RWPE1 (cell line): ENCODE measurements at places on chromosomes 1 and 21.

DNA sequence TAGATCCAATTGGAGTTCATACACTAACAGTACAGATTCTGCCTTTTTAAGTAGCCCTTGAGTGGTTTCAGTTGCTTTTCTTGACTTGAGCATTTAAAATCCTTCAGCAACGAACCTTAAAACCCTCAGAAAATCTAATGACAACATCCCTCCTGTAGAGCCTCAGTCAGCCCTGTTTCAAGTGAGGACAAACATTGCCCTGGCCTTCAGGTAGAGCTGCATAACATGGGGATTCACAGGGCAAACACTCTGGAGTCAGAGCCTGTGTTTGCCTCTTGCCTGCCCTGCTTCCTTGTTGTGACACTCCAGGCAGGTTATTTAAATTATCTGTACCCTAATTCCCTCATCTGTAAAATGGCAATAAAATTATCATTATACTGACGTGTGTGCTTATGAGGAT is 96.1 kb upstream of the KCNA3 start:
- no peak for DNase-seq

- no peak for DNase-seq
These were observed 1.7 kb downstream of the MORN1 start for GRCh38 chr1:2389644-2390043.

DNA sequence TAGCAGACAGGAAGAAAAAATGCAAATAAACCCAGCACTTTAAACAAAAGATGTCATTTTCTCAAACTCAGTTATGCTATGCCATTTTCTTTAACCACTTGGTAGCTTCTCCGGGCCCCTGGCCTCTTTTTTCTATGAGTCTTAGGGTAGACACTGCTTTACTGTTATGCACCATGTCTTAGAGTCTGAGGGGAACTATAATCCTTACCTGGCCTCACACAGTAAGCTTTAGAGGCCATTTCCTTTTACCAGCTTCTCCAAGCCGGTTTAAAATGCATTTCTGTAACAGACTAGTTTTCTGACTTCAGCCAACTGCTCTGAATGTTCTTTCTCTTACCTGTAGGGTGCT is 73.7 kb upstream of the EDEM3 start:
- DNase-seq, result no peak

DNA sequence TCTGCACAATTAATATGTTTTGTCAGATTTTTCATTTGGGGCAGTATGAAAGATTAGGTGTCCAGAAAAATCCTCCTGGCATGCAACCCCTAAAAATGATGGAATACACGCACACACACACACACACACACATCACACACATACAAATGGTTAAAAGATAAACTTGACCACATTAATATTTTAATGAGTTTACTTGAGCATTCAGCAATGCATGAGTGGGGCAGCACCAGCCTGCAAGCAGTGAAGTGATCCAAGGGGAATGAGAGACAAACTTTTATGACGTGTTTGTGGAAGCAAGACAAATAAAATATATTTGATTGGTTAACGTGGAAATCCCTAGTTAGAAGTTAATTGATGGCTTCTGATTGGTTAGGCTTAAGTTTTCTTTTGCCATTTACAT is 29.1 kb upstream of the SOAT1 start:
- no peak for DNase-seq

DNA sequence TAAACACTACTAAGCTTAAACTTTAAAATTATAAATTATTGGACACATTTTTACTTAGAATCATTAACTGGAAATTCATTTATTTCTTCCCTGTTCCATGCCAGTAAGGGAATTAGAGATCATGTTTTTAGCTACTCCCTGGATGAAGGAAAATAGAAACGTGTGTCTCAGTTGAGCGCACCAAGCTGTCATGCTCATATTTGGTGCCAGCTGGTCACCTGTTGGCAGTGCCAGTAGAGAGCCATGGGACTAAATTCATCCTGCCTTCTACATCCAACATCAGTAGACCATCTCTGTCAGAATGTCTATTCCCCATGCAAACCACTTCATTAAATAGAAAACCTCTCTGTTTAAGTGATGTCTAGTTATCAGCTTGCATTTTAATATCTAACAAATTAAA is 17.4 kb upstream of the SLC22A15 start:
- no peak for DNase-seq
